ENCODE measurements at places on chromosomes 12 and 14.

- no peak for DNase-seq
Observed at GRCh38 chr12:76588881-76589565, 29.5 kb upstream of the OSBPL8 start.

DNA sequence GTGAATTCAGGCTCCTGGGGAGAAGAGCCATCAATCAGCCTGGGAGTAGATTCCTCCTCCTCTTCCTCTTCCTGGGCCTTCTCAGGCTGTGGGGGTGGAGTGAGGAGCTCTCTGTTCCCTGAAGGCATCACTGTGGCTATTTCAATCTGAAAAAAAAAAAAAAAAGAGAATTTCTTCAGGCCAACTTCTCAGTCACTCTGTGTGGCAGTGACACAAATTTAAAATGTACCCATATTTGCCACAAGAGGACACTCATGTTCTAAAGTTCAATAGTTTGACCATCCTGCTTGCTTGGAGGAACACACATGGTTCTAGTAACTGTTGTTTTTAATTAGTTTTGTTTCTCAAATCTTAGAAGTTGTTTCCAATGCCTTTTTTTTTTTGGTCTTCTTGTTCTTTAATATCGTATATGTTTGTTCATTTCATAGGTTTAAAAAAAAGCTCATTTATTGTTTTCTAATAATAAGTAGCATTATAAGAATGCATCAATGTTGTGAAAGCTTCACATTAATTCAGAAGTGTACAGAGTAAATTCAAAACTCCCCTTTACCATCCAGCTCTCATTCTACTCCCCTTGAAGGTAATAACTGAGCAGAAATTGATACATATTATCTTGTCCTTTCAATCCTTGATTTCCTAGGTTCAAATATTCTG, 23.3 kb upstream of the CCER1 start:
- no peak for DNase-seq

- peak; percentile 35 for DNase-seq
Observed at GRCh38 chr14:93137864-93138263, 22.1 kb upstream of the ITPK1 start.

GRCh38 chr14:56002342-56002741, 115.9 kb upstream of the PELI2 start:
- DNase-seq, result no peak

GRCh38 chr14:99125616-99126431, 146.2 kb downstream of the BCL11B start:
- no peak for DNase-seq

DNA sequence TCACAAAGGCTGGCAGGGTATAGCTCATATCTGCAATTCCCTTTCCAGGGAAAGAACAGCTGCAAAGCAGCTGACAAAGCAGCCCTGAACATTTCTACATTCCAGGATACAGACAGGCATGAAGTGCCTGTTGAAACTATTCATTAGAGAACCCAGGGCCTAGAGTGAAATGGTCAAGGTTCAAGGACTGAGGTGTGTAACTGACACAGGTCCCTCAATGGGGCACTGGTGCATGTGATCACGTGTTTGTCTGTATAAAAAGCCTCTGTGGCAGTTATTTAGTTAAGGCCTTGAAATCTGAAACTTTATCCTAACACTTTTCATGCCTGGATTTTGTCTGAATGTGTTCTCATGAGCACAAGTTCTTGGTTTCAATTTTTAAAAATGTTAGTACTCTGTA, 47.1 kb downstream of the GIT2 start:
- peak; percentile 59 for DNase-seq

GRCh38 chr14:64220466-64220865, 73.7 kb downstream of the ESR2 start:
- peak; percentile 75 for DNase-seq

GRCh38 chr12:71371122-71371521, 68.5 kb upstream of the LGR5 start:
- DNase-seq, result no peak

- peak; percentile 39 for DNase-seq
Observed at GRCh38 chr12:130826151-130826801, 12.8 kb downstream of the STX2 start.

GRCh38 chr12:131862994-131863710, 31.3 kb upstream of the ULK1 start:
- DNase-seq, result no peak

GRCh38 chr12:16189849-16190248, 87.6 kb downstream of the SLC15A5 start:
- DNase-seq, result no peak

DNA sequence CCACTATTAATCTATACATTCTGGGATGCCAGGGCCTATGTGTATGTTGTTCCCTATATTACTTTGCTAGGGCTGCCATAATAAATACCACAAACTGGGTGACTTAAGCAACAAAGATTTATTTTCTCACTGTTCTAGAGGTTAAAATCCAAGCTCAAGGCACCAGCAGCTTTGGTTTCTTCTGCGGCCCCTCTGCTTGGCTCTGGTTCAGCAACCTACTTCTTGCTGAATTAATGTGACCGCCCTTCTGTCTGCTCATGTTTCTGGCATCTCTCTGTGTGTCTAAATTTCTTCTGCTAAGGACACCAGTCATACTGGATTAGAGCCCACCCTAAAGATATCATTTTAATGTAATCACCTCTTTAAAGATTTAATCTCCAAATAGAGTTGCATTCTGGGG, 84.7 kb downstream of the ZNF664 start:
- peak; percentile 43 for DNase-seq

DNA sequence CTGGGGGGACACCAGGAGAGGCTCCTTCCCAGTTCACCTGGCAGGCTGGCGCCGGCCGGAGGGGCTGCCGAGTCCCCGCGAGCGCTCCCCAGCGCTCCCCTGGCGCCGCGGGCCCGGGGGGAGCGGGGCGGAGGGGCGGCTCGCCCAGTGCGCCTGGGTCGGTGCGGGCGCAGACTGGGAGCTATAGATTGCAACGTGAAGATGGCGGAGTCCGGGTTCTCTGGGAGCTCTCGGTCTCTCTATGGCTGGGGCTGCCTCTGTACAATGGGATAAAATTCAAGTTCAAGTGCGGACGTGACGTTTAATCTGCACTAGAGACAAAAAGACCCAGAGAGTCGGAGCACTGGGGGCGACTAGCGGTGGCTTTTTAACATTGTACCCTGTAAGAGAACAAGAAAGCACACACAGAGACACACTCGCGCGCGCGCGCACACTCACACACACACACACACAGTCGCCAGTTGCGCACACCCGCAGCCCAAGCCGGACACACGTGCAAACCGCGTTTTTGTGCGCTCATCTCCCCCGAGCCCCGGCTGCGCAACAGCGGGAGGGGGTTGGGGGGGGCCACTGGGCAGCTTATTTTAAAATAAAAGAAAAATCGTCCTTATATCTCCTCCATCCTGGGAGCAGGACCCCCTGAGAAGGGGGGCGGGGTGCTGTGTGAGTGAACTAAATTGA, at the start of gene BCL11B:
TSS of gene BCL11B (minus strand) at position 247 of the 681 bp plus-strand sequence. CDS start 979 bp downstream, outside the sequence.
- DNase-seq, result peak; percentile 88

DNA sequence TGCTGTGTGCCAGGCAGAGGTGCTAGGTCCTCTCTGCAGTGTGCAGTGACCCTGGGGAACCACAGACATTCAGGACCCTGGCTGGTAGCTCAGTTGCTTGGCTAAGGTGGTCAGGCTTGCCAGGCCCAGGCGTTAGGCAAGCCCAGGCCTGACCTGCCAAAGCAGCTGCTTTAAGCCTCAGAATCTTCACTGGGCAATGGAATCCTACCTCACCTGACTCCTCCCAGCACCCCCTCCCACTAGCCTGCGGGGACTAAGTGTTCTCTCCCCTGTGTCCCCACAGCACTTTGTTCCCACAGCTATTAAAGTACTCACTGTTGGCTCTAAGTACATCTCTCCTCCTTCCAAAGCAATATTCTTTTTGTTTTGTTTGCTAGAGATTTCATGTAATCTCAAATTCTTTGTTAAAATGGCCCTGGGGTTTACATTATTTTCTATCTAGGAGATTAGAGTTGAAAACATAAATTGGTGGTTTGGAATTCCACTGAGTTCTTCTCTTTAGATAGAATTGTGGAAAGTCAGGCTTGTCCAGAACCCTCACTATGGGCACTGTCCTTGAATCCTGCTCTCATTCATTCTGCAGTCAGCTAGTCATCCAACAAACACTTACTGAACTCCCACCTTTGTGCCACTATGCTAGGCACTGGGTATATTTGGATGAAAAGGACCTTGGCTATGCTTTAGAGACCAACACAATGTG, 44.4 kb downstream of the DGLUCY start:
- DNase-seq, result no peak

- no peak for DNase-seq
Observed at GRCh38 chr14:65103150-65103760, 938 bp upstream of the MAX start.

DNA sequence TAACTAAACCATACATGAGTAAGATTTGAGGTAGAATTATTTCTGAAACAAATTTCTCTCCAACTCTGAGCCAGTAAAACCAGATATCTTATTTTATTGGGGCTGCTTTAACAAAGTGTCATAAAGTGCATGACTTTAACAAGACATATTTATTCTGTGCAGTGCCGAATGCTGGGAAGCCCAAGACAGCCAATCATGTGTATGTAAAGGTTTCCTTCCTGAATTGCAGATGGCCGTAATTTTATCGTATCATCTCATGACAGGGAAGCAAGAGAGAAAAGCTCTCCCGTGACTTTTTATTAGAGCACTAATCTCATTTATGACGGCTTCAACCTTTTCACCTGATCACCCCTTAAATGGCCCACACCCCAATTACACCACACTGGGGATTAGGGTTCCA, 777.9 kb downstream of the TMEM121 start:
- DNase-seq, result no peak

- DNase-seq, result no peak
Observed at GRCh38 chr12:26564391-26564790, 268.6 kb downstream of the ITPR2 start.

GRCh38 chr12:100851637-100852036, 57.1 kb downstream of the ANO4 start:
- no peak for DNase-seq

DNA sequence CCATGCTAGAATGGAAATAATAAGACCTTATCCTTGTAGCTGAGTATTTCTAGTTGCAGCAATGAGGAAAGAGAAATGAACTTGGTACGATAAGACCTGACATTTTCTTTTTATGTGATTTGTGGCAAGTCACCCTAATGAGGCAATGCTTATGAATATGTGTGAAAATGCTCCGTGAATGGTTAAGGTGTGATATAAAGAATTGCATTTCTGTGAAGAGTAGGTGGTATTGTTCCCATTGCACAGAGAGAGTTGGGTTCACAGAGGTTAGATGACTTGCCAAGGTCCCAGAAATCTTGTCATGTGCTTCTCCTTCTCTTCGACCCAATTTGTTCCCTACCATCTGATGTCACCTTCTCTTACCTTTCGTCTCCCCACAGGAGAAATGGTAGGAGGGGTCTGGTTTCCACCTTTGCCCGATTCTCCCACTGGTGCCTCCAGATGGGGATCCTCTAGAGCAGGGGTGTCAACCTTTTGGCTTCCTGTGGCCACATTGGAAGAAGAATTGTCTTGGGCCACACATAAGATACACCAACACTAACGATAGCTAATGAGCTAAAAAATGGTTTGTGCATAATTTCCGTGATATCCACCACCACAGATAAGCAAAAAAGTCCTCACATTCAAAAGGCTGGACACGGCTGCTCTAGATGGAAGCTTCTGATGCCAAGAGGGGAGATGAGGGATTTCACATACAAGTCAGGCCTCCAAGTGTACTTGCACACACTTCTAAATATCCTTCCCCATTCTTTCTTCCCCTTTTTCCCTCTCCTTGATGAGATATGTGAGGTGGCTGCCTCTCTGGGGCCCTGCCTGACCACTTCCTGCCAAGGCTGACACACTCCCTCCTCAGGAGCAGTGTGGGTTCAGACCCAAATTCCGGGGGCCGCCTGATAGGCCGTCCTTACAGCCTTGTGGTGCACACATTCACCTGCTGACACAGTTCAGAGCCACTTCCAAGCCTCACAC, 96.1 kb downstream of the PLXNC1 start:
- peak; percentile 38 for DNase-seq

- DNase-seq, result no peak
Observed at GRCh38 chr12:24821691-24822090, 127.2 kb downstream of the BCAT1 start.
